ENCODE measurements at places on chromosomes 12 and 14.

DNA sequence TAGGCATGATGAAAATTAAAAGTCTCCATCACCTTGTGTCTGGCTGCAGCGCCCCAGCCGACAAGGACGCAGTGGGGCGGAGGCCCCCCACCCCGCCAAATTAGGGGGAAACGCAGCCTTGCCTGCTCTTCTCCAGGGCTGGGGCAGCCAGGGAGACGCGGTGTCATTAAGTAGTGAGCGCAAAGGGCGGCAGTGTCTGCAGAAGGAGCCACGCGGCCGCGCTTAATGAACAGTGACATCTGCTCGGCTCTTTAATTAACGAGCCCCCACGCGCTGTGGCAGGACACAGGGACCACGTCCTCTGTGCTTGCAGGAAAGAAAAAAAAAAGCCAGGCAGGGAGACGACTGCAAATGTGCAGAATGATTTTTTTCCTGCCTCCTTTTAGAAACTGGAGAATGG, 93.4 kb upstream of the NCOR2 start:
- no peak for DNase-seq

DNA sequence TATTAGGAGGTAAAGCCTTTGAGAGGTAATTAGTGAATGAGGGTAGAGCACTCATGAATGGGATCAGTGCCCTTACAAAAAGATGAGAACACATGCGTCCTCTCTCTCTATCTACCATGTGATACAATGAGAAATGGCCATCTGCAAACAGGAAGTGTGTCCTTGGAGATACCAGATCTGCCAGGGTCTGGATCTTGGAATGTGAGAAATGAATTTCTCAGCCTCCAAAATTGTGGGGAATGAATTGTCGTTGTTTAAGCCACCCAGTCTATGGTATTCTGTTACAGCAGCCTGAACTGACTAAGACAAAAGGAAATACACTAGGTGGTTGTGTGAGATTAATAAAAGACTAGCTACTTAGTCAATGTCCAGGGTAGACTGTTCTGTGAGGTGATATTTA, 366.6 kb downstream of the NELL2 start:
- no peak for DNase-seq

GRCh38 chr12:132634411-132634990, 15.9 kb downstream of the P2RX2 start:
- DNase-seq: no peak

DNA sequence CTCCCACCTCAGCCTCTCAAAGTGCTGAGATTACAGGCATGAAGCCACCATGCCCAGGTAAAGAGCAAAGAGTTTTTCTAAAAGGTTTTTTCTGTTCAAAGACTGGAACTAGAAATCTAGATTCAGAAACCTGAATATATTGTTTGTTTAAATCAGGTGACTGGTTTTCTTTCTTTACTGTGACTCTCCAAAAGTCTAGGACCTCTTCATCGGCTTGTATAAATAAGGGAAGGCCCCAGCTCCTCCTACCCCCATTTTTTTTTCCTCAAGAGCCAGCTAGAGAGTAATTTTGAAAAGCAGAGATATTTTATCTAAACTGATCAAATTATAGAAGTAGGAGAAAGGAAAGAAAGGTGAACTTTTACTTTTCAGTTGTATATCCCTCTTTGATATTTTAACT, 48.0 kb downstream of the TMEM116 start:
- no peak for DNase-seq

- no peak for DNase-seq
Measured at GRCh38 chr12:55132816-55133215, 6.6 kb downstream of the OR9K2 start.

DNA sequence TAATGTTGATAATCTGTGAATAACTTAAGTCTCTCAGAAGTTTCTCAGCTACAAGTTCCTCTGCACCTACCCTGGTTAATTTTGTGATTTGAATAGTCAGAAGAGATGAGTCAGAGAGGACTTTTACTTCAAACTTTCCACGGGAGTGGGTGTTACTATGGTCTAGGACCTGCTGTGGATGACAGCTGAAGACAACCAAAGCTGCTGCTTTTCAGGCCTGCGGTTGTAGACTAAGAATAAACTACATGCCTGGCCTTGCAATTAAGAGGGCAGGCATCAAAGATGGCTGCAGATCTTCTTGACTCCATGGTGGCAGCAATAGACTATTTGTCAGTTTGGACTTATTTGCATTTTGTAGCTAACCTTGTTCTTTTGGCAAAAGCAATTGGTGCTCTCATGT, 227.1 kb upstream of the KRR1 start:
- peak; percentile 32 for DNase-seq

GRCh38 chr12:132734206-132734605, 23.6 kb downstream of the PGAM5 start:
- DNase-seq: no peak

DNA sequence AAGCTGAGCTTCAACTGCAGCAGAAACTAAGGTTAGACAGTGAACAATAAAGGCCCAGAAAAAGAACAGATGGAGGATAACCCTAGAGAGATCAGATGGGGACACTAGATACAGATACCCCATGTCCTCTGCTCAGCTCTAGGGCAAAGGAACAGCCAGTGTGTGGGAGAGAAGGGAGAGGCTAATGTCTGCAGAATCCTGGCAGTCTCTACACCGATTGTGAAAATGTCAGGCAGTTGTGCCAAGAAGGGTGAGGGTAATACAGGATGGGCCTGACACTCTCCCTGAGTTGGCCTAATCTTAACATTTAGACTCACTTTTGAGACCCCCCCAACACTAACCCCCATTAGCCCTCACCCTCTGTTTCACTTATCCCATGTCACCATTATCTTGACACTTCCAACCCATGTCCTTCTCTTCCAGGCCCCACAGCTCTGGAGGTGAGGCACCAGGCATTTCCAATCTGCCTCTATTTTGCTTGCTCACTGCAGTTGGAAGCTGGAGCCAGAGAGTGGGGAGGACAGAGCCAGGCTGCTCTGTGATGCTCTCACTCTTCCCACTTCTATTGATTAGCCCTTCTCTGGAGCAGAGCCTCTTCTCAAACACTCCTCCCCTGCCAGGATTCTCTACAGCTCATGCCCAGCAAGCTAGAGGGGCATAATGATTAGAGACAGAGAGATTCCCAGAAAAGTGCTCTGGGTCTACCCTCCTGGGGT, 3.0 kb upstream of the BLOC1S1 start:
- DNase-seq: no peak

DNA sequence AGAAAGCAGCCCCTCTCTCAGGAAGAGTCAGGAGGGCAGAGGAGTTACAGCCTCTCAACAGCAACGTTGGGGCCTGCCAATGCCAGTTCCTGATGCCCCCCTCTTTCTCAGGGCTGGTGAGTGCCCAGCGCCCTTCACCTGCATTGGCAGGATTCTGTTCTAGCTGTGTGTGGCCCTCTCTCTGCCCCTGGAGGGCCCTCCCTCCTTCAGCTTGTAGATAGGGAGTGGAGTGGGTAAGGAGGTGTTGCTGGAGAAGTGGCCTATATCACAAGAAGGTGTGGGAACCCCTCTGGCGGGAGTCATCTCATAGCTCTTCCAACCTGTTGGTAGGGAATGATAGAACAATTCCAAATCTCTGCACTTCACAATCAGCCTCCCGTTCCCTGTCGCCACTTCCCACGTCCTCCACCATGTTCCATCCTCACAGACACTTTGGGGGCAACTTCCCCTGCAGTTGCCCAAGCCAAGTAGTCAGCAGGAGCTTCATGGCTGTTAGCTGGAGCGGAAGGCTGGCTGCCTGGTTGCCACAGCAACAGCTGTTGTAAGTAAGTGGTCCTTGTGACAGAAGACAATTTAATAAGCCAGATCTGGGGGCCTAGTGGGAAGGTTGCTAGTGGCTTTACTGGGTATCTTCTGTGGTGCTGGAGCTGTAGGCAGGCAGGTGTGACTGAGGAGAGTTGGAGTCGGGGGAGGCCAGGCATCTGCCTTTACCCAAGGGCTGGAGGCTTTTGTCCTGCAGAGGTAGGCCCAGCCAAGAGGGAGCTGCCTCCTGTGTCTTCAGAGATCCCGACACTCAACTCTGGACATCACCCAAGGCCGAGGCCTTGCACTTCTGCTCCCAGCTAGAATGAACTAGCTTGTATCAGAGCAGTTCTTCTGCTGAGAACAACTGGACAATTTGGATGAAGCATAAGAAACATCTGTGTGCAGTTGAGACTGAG, 38.4 kb downstream of the GALNT16 start:
- DNase-seq: no peak

- no peak for DNase-seq
Measured at GRCh38 chr12:12098691-12099015, 27.9 kb downstream of the BCL2L14 start.

DNA sequence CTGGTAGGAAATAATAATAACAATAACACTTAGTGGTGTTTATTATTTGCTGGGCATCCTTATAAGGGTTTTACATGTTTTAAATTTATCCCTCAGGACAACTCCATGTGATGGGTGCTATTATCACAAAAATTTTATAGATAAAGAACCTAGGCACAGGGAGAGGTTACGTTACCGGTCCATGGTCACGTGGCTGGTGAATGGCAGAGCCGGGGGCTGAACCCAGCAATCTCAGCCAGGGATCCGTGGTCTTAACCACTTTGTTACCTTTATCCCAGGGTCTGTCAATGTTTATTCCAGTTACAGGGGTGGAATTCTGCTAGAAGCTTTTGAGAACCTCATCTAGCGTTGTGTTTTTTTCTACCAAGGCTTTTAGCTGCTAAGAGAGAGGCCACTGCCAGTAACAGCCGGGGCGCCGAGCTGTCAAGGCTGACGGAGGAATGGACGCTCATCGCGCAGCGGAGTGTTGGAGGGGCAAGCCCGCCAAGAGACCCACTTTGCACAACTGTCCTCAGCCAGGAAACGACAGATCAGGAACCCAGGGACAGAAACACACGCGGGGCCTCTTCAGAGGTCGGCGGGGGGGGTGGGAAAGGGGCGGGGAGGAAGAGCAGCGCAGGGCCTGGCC, 418 bp downstream of the AMN1 start:
- peak; percentile 42 for DNase-seq

GRCh38 chr14:95313707-95314106, 6.0 kb downstream of the CLMN start:
- no peak for DNase-seq

GRCh38 chr12:117661471-117661870, 300.0 kb upstream of the NOS1 start:
- no peak for DNase-seq

DNA sequence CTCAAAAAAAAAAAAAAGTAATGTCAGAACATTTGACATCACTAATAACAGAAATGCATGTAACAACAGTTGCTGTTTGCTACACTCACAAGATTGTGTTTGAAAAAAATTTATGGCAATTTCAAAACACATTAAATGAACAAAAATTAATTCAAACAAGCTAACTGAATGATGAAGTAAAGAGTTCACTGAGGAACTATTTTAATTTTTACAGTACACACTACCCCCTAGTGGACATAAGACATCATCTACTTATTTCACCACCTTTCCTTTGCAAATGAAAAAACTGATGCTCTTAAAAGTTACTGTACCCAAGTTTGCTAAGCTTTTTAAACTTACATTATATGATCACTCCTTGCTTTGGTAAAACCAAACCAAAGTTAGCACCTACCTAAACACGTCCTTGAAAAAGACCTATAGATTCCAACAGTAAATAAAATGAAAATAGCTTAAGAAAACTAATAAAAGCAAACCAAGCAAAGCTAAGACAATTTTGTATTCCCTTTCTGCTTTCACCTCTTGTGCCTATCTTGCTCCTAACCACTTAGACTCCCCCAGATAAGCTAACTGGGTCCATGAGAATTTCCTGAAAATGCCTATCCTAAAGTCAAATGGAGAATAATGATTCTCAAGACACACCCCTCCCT, 22.2 kb downstream of the UBE2N start:
- DNase-seq: no peak

DNA sequence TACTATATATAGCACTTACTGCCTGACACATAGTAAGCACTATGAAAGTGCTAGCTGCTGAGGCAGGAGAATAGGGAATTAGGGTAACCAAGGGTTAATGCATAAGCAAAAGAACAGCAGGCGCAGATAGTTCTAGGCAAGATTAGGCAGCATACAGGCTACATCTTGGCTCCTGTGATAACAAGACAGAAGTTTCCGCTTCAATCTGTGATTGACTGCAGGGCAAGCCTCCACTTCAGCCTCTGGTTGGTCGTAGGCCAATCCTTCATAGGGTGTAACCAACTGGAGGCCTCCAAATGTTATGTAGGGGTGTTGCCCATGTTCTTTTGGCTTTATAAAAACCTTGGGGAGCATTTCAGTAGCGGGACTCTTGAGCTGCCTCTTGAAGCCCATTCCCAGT, 46.9 kb downstream of the KLHL28 start:
- DNase-seq: no peak

- no peak for DNase-seq
Measured at GRCh38 chr12:51692016-51692415, 101.0 kb downstream of the SCN8A start.

DNA sequence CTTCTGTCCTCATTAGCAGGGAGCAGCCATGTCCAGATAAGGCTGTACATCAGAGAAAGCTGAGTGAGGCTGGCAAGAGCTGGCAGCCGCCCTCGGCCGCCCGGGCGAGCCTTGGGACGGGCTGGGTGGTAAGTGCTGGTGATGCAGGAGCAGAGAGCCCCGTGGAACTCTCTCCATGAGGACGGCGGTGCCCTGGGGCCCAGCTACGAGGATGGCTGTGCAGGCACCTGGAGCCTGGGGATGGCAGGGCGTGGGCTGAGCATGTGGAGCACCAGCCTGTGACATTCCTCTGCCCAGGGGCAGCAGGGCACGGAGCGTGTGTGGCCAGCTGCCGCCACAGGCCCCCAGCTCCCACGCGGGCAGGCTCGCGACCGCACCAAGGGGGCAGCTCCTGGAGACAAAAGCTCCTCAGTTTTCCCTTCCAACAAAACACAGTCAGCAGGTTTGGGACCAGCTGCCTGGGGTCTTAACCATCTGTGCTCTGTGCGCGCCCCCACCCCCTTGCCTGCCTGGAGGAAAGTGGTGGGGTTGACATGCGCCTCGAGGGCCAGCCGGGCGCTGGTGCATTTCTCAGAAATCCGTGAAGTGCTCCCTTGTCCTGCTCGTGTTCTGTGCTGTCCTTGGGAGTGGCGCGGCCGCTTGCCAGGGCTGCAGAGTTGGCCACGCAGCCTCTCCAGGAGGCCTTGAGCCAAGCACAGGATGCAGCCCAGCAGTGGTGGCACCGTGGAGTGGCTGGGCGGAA, 21.4 kb downstream of the PACS2 start:
- DNase-seq: no peak

GRCh38 chr14:95101736-95102679, 55.3 kb downstream of the DICER1 start:
- no peak for DNase-seq

DNA sequence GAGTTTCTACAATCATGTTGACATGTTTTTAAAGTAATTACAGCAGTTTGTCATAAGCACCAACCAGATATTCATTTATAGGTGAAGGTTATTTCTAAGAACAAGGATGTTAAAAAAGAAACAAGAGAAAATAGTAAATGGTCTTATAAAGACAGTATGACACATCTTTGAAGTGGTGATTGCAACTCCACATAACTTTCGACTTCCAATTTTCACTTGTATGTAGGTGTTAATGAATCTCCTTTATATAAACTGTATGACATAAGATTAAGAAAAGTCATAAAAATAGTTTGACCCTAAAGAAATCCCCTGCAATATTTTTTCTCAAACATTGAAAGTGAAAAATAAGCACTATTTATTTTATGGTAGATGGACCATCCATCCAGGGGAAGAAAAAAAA, 144.8 kb upstream of the PTPRQ start:
- DNase-seq: no peak

All from stimulated activated naive CD4-positive, alpha-beta T cell treated with Interleukin-2 at 50 U/mL for 16 hours (primary cell).